ENCODE measurements at places on chromosomes 5 and 9.

DNA sequence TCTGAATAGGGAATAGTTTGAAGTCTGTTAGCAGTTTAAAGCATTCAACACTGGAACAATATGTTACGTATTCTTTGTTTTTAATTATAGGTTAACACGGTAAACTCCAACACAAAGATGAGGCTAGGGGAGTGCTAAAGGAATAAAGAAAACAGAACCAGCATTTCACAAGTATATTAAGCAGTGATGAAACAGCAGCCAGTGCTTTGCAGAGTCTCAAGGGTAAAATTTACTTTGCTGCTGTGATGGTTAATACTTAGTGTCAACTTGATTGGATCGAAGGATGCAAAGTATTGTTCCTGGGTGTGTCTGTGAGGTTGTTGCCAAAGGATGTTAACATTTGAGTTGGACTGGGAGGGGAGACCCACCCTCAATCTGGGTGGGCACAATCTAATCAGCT is 30.0 kb upstream of the GSN start:
- no peak for DNase-seq

DNA sequence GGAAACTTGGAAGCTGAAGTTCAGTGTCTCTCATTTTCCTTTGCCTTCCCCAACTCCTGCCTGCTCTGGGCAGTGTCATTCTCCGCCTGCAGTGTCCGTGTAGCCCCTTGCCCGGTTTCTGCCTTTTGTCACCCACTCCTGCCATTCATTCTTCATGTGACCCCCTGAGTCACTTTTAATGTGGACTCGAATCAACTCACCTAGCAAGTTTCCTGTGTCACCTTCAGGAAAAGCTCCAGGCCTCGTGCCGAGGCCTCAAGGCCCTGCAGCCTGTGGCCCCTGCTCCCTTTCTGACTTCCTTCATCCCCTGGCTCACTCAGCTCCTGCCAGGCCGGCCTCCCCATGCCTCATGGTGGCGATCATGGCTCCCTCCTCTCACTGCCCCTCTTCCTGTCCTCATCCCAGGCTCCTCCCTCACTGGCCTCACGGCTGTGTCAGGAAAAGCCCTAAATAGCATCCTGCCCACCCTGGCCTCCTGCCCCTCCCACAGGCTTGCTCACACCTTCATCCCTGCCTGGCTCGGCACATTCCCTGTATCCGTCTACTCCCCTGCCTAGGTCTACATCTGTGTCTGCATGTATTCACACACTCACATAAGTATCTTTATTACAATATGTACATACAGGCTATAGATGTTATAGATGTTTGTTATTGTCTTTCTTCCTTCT is 294.9 kb downstream of the MED10 start:
- DNase-seq = no peak

DNA sequence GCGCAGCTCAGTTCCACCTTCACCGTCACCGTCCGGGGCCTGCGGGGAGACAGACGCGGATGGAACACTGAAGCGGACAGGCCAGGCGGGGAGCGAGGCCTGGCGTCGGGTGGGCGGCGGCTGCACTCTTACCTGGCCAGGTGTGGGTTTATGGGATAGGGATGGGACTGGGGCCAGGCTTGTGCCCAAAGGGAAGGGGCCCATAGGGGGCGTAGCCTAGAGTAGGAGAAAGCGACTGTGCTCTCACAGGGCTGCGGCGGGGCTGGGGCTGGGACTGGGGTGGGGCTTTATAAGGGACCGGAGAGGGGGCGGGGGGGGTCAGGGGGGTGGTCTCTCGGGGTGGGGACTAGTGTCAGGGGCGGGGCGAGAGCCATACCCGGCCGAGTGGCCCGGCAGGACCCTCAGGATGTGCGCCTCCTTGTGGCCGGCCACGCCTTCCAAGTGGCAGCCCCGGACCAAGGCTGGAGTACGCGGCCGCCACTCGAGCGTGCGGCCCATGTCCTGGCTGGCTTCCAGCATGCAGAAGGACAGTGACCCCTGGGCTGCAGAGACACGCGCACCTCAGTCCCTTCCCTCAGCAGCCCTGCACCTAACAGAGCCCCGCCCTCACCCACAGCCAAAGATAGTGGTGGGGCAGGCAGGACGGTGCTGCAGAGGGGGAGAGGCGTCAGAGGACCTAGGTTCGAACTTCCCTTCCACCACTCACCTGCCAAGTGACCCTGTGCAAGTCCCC is 22.8 kb downstream of the FPGS start:
- DNase-seq = no peak

GRCh38 chr5:138471052-138471361 is 5.7 kb downstream of the EGR1 start:
- DNase-seq = no peak

- DNase-seq = no peak
Measured at GRCh38 chr9:104786293-104786692, 22.4 kb downstream of the NIPSNAP3B start.

DNA sequence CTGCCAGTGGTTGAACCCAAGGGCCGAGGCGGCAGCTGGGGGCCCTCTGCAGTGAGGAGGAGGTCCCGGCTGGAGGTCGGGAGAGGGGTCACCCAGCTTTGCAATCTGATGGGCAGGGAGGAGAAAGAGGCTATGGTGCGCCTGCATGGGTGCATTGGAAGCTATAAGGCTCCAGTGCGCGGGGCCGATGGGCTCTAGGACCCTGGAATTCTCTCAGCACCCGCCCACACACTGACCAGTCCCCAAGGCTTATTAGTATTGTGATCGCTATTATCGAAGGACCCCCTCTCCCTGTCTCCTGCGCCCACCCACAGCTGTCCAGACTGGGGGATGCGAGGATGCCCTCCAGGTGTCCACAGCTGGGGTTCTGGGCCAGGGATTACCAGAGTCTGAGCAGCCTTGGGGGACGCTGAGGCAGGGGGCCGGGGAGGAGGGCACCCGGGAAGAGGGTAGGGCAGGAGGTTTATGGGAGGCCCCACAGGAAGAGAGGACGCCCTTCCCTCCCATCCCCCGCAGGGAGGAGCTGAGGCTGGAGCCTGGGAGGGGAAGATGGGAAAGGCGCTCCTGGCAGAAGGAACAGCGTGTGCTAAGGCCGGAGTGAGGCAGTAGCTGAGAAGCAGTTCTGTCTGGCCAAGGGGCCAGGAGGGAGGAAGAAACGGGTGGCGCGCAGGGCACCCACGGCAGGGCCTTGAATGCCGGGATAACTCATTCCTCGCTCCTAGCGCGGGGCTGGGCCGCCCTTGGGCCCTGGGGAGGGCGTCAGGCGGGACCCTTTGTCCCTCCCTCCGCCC is 24.2 kb downstream of the C9orf50 start:
- DNase-seq = no peak

- no peak for DNase-seq
Measured at GRCh38 chr9:115374724-115375268, 256.8 kb upstream of the TNC start.

DNA sequence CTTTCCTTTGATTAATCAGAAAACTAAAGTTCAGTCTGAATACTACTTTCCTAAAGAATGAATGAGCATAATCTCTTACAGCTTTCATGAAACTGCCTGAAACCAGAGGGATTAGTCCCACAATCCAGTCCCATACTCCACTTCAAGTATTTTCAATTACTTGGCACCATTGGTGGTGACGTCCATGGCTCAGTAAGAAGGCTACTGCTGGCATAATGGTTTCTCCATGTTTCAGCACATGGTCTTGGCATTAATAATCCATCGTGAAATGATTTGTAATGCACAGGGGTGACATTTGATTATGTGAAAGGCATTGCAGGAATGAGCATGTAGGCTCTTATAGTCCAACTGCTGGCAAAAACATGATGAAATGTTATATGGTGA is 23.4 kb downstream of the LIX1 start:
- DNase-seq = no peak

GRCh38 chr5:177440990-177441780 is 5.4 kb upstream of the PRR7 start:
- DNase-seq = no peak

DNA sequence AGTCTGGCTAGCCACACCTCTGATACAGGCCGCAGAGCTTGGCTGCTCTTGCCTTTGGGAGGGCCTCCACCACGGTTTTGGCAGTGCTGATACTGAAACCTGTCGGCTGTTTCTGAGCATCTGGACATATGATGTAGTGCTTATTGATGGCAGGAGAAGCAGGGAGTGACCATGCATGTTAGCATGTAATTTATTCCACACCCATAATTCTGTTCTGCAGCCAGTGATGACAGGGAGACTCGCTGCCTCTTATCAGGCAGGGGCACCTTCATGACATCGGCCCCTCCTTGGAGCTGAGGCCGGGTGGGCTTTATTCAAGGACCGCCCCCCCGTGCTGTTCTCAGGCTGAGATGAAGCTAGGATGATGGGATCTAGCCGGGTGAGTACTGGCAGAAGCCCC is 49.0 kb downstream of the OLFM1 start:
- DNase-seq = no peak

GRCh38 chr5:99955962-99956361 is 579.2 kb upstream of the FAM174A start:
- no peak for DNase-seq

- no peak for DNase-seq
Measured at GRCh38 chr9:79477241-79477840, 94.4 kb upstream of the TLE4 start.

DNA sequence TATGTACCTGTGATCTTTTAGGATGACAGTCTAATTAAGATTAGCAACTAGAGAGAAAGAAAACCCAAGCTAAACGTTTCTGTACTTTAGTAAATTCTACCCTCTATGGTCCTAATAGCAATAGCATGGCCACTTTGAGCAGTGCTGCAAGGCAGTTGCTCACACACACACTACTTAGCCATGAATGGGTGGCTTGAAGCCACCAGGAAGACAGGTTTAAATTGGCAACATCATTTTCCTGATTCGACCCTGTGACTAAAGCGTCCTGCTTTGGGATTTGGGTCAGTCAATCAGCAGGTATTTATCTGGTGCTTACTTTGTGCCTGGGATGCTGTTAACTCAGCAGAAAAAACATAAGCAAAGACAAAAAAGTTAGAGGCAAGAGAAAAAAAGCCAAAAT is 150.6 kb downstream of the ARRDC3 start:
- no peak for DNase-seq

DNA sequence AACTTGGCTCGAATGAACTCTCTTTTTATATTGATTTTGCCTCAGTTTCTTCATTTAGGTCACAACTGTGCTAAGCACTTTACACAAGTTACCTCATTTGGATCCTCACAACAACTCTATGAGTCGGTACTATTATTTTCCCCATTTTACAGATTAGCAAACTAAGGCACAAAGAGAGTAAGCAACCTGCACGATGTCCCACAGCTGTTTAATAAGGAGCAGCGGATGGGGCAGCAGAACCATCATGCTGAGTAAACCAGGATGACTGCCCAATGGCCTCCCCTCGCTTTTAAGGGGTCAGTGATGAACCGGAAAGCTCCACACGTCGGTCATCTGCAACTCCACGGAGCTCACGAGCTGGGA is 607 bp downstream of the PRELID2 start:
- no peak for DNase-seq

DNA sequence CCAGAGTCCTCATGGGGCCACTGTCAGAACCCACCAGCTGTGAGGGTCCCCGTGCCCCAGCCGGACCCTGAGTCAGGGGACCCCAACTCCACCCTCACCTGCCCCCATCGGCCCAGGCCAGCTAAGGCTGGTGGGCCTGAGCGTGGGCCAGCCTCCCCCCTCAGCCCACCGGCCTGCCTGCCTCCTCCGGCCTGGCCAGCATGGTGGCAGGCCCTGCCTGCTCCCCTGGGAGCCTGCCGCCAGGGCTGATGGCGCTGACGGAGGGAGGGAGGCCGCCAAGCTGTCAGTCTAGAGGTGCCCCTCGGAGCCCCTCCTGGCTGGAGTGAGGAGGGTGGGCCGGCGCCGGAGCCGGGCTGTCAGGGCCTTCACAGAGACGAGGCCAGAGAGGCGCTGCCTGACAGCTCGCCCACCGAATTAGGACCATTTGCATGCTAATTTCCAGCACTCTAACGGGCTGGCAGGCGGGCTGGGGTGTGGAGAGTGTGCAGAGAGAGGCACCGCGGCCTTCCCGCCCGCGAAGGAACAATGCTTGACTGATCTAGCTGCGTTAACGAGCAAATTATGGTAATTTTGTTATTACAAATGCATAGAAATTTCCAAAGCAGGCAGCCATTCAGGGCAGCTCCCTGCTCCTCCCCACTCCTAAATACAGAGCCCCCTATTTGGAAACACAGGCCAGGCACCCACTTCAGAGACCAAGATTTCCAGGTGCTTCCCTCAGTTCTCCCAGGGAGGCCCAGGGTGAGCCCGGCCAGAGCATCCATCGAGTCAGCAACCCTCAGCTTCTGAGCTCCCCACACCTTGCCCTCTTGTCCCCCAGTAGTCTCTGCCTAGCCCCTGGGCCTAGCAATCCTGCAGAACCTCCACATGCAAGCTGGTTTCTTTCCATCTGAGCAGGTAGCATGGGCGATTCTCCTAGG is 169.3 kb downstream of the PAX5 start:
- no peak for DNase-seq

DNA sequence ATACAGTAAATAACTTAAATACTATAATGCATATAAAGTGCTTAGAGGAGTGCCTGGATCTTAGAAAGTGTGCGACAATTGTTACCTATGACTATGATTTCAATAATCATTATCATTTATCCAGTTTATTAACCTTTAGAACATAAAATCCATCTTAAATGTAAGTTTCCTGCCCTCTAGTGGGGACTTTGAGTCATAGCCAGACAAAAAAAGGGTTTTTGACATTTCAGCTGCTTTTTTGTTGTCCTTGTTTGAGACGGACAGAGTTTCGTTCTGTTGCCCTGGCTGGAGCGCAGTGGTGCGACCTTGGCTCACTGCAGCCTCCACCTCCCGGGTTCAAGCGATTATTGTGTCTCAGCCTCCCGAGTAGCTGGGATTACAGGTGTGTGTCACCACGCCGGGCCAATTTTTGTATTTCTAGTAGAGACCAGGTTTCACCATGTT is 9.7 kb upstream of the C9orf152 start:
- DNase-seq = no peak

GRCh38 chr5:131945551-131946168 is at the start of gene MEIKIN:
TSS of gene MEIKIN (minus strand) at chr5:131945663. CDS start at chr5:131945505, 158 bp downstream.
- DNase-seq = no peak

DNA sequence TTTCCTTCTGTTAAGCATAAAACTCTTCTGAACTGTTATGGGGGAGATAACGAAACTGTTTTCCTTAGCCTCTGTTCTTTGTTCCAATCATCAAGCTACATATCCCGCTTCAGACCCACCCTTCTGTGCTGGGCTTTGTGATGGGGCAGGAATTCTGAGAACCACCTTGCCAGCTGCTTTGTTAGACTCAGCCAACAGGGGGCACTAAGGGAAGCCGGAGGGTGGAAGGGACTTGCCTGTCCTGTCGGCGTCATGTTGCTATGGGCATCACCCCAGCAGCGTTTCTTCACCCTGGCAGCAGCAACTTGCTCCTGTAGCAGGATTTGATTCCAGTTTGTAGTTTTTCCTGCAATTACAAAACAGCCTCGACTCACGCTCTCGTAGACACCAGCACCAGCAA is 169.1 kb downstream of the CAAP1 start:
- DNase-seq = no peak

DNA sequence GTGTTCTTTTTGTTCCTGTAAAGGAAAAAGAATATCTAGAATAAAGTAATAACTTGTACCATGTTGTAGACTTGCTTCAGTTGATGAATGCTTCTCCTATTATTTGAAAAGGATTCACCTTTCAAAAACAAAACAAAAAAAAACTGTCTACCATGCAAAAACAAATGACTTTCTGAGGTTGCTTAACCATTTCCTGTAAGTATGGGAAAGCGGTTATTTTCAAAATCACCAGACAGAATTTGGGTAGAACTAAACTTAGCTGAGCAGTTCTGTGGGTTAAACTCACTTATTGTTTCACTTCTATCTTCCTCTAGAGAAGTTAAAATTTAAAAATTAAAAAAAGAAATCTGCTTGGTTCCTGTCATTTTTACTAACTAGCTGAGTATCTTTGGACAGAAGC is 25.2 kb downstream of the LNPEP start:
- no peak for DNase-seq

GRCh38 chr5:77952636-77953212 is 176.6 kb upstream of the TBCA start:
- DNase-seq = no peak

Measured in T follicular helper cell (primary cell).